ENCODE measurements at places on chromosomes 2 and 18. TPM values are rescaled to one million over a fixed set of nuclear protein-coding genes. Genes with fewer than 3 reads are reported as not detected.

Gene DTNA
- 10.9 TPM for total RNA-seq

Gene NXPH2
- total RNA-seq, result 1.3 TPM

Gene MAP3K19
- total RNA-seq, result not detected

Gene SH3RF3
- total RNA-seq, result 0.29 TPM

Gene DPP10
- not detected for total RNA-seq

DNA sequence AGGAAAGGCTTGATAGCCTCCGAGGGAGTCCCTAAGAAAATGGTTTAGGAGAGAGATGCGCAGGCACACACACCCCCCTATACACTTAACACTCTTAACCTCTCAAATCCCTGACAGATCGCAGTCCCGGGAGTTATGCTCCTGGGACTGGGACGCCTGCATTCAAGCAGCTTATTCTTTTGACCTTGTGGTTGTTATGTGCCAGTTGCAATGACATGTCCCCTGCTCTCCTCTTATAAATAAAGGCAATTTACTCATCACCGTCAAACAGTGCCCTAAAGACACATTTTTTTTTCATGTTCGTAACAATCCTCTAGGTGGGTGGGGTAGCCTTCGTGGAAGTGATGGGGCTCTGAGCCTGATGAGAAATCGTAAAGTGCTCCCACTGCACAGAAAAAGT lies 162.2 kb downstream of the LRRC30 start:
- no peak overlapping the region for H3K27ac ChIP-seq
- H3K27me3 ChIP-seq, result peaks cover 49% of the 10 kb centered on the region
- H3K4me1 ChIP-seq, result no peaks in the 10 kb centered on the region
- H3K36me3 ChIP-seq, result no peaks in the 10 kb centered on the region
- no peak for DNase-seq
- H3K4me3 ChIP-seq, result no peak overlapping the region

DNA sequence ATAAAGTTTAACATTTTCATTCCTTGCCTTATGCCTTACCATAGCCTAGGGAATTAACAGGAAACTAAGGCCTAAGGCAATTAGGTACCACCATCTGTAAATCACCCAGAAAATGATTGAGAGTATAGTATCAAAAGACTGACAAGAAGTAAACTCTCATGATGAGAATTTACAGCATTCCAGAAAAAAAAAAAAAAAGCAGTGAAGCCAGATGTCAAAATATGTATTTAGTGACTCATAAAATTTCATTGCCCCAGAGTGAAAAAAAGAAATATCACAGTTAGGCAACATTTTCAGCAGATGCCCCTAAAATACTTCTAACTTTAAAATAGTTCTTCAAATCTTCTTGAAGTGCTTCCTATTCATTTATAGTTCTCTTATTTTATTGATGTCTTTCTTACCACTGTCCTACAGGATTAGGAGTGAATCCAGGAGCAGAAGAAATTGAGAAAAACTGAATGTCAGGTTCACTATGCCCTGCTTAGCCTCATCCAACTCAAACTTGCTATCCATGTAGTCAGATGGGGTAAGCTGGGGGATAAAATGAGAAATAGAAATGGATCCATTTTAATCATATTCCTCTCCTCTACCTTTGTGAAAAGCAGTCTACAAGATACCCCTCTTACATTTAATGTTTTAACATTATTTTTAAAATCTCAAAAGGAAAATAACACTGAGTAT lies 57.3 kb upstream of the TANK start:
- peaks cover 17% of the 10 kb centered on the region for H3K4me1 ChIP-seq
- DNase-seq, result no peak
- no peak overlapping the region for H3K27ac ChIP-seq
- no peak overlapping the region for H3K4me3 ChIP-seq

DNA sequence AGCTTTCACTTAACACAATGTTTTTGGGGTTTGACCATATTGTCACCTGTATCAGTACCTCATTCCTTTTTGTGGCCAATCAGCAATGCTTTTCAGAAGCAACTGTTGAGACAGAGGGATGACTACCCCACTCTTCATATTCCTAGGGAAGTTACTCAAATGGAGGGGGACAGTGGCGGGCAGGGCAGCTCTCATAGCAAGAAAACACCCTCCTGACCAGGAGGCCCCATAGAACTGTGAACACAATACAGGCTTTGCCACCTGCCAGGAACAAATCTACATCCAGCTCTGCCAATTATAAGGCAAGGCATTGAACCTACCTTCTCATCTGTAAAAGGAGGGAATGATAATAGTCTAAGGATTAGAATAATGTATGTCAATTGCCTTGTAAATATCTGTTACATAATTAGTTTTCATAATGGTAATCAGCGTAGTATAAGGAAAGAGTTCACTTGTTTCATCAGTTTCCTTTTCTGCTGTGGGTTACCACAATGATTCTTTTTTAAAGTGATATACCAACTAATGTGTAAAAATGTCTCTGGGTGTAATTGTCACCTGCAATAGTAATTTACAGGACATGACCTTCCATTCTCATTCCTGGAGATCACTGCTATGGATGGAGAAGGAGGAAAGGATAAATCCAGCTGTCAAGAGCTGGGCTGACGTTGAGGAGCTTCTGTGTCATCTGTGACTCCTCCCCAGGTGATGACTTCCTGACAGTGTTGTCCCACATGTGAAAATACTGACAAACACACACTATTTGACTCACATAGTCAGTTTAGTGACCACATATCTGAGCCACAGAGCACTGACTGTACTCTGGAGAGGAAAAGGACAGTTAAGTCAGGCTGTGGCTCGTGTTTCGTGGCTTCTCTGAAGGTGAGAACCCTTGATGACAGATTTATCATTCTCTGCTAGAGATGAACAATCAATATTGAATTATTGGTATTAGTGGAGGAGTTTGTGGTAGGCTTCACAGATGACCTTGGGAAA lies 13.5 kb downstream of the ALPK2 start:
- no peak overlapping the region for H3K27ac ChIP-seq
- H3K36me3 ChIP-seq, result no peaks in the 10 kb centered on the region
- no peaks in the 10 kb centered on the region for H3K4me1 ChIP-seq
- DNase-seq, result no peak
- no peak overlapping the region for H3K4me3 ChIP-seq
- no peaks in the 10 kb centered on the region for H3K27me3 ChIP-seq

DNA sequence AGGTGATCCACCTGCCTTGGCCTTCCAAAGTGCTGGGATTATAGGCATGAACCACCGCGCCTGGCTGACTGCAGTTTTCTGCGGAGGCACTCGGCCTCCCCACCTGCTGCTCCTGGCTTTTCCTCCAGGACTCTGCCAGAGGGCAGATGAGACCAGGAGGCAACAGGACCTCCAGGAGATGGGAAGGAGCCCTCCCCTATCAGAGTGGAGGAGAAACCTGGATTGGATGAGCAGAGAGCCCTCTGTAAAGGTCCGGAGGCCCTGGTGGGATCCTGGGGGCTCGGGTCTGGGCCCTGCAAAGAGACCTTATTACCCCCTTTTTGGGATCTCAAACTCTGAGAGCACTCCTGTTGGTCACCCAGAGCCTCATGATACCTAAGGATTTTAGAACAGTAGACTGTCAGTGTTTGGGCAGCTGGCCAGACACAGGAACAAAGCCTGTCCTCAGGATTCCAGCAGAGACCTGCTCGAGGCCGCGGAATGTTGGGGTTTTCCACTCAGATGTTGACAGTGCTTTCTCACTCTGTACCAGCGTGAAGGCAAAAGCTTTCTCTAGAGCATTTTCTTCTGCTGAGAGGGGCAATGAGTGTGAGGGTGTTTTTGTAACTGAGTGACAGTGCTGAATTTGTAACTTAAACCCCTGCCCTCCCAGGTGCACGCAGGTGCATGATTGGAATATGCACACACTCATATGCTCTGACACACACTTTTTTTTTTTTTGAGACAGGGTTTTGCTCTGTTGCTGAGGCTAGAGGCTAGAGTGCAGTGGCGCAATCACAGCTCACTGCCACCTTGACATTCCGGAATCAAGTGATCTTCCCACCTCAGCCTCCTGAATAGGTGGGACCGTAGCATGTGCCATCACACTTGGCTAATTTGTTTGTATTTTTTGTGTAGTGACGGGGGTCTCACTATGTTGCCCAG lies 48.4 kb downstream of the NPPC start:
- H3K36me3 ChIP-seq, result no peaks in the 10 kb centered on the region
- H3K4me3 ChIP-seq, result no peak overlapping the region
- peaks cover 10% of the 10 kb centered on the region for H3K4me1 ChIP-seq
- peak; percentile 62 for DNase-seq
- no peak overlapping the region for H3K27ac ChIP-seq
